ENCODE measurements at places on chromosomes 11 and 22.

- DNase-seq = no peak
Measured at GRCh38 chr22:27732841-27733240, 68.7 kb downstream of the MN1 start.

DNA sequence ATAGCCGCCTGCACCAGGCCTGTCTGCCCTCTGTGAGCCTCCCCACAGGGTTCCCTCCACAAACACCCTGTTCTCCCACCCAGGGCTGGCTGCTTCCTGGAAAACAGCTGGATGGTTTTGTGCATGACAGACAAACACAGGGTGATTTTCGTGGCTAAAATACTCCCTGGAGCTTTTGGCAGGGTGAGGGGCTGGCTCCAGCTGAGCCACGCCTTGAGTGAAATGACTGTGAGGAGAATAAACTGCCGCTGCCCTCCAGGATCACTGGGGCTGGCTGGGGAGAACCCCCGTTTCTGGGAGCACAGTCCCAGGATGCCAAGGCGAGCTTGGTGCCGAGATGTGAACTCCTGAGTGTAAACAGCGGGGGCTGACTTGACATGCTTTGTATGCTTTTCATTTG is 20.3 kb upstream of the PPP6R3 start:
- no peak for DNase-seq

- DNase-seq = no peak
Measured at GRCh38 chr11:34341931-34342533, 15.8 kb downstream of the ABTB2 start.

DNA sequence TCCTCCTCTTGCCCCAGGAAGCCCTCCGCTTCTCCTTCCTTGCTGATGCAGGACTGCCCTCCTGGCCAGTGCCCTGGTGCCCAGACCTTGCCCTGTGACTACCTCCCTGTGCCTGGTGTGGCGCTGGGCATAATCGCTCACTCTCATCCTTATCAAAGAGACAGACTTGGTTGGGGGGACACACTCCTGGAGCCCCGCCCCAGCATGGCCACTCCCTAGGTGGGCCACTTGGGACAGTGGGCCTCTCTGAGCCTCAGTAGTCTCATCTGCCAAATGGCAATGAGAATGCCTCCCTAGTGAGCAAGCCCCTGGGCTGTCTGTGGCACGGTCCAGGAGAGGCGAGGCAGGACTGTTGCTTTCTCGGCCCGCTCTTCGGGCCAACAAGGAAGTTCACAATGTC is 72.7 kb upstream of the TSPAN18 start:
- no peak for DNase-seq

DNA sequence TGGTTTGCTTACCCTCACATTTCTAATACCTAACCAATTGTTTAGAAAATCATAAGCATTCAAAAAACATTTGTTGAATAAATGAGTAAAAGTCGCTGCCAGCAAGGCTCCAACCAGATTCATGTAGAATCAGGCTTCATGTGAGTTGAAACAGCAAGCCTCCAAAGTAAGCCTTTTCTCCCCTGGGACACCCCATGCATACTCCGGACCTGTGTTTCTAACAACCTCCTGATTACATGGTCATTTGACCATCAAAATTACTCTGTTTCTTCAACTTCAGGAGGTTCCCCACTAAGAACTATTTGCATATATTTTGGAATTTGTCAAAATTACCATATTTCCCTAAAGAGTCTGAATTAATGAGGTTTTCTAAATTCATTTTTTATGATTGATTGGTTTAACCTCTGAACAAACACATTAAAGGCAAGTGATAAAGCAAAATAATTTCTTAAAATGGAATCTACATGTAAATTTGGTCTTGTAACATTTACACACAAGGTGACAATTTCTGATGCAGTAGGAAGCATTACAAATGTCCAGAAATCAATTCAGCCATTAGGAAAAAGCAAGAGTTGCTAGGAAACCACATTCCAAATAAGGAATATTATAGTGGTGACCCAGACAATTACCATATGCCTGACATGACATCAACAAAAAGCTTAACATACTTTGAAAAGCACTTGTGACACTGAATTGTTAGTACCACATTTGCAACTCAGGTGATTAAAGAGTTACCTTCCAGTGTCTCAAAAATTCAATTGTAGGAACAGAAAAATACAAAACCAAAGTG is 252.6 kb downstream of the GUCY1A2 start:
- no peak for DNase-seq

GRCh38 chr11:31809541-31809856 is 1.6 kb downstream of the PAX6 start:
- no peak for DNase-seq

GRCh38 chr11:133892584-133893380 is 47.5 kb upstream of the SPATA19 start:
- DNase-seq = no peak

- no peak for DNase-seq
Measured at GRCh38 chr11:34363363-34364084, 5.7 kb upstream of the ABTB2 start.

- no peak for DNase-seq
Measured at GRCh38 chr11:128492903-128493569, 94.3 kb downstream of the ETS1 start.

DNA sequence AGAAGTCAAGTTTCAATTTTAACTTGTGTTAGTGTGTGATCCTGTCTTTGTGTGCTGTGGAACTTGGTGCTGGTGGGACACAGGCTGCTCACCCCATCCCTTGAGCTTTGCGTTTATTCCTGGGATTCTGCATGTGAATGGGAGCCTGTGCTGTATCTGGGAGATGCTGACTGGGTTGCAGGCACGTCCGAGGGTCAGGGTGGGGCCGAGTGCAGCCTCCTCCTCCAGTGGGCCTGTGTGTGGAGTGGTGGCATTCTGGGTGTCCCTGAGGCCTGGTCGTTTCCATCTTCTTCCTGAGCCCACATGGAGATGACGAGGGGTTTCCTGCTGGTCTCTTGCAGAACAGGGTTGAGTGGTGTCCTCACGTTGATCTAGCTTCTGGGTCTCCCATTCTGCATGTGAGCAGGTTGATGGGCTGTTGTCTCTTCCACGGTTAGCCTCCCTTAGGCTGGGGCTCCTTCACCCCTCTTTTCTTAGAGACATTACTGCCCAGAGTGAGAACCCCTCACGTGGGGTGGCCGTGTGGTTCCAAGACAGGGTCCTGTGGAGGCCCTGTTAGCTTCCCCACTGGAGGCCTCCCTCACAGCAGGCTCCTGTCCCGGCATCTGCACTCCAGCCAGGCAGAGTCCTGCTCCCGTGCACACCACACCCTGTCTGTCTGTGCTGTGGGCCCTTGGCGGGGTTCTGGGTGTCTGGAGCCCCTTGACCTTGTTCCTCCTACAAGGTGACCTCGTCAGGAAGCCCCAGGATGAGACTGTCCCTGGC is 4.9 kb downstream of the PTDSS2 start:
- no peak for DNase-seq

Measured in dorsolateral prefrontal cortex (tissue), 122 donors.